Sciatic nerve (tissue), 2 donors: ENCODE measurements at places on chromosomes 1 and 21.
A peak's percentile ranks its signal among the peaks of the same experiment; 100 is the strongest.

DNA sequence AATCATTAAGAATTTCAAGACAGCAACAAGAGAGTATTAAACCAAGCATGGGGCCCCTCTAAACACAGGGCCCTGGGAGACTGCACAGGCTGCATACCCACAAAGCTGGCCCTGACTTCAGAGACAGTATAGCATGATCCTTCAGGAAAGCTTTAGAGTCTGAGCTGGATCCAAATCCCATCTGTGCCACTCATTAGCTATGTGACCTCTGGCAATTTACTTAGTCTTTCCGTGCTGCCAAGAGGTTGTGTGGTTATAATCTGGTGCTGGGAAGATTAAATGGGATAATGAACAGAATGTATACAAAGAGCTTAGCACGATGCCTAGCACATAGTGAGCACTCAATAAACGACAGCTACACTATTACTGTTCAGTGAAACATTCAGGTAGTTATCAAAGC, 4.0 kb downstream of the PHC2 start:
- no peak for DNase-seq

- DNase-seq = no peak
These were observed 13.6 kb upstream of the MAB21L3 start for GRCh38 chr1:116097626-116098025.

GRCh38 chr1:186595969-186596368, 84.3 kb downstream of the PTGS2 start:
- DNase-seq = no peak

DNA sequence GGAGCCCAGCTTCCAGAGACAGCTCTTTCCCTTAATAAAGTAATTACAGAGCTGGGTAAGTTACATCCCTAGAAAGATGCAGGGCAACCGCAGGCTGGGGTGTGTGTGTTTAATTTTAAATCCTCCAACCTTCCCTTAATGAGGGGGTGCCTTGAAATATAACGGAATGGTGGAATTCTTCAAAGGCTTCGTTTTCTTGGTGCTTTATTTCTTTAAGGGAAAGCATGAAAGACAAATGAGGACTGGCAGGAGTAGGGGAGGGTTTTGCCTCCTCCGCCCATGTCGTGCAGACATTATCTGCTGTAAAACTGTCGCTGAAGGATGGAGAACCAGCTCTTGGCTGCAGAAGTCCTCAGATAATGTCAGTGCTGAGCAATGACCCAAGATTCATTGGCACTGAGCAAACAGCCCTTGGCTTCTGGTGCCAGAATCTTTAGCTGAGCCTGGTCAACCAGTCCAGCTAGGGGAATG, 15.5 kb downstream of the SLC6A17 start:
- DNase-seq = no peak

GRCh38 chr1:36626435-36626834, 143.7 kb upstream of the CSF3R start:
- no peak for DNase-seq

GRCh38 chr1:214244841-214245240, 36.1 kb upstream of the SMYD2 start:
- DNase-seq = no peak

GRCh38 chr1:44236490-44237272, 23.4 kb downstream of the DMAP1 start:
- DNase-seq = no peak

DNA sequence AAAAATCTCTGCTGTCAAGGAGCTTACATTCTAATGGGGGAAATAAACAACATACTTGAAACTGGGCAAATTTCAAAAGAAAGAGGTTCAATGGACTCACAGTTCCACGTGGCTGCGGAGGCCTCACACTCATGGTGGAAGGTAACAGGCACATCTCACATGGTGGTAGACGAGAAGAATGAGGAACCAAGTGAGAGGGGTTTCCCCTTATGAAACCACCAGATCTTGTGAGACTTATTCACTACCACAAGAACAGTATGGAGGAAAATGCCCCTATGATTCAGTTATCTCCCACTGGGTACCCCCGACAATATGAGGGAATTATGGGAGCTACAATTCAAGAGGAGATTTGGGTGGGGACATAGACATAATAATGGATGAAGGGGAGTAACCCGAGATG, 226.4 kb downstream of the ZP4 start:
- no peak for DNase-seq

GRCh38 chr1:13900583-13900982, 200.6 kb downstream of the PRDM2 start:
- DNase-seq = no peak

GRCh38 chr1:87151500-87152421, 176.9 kb upstream of the LMO4 start:
- peak; percentile 89 for DNase-seq

- DNase-seq = no peak
These were observed 1.1 kb upstream of the ABCD3 start for GRCh38 chr1:94416901-94417727.

DNA sequence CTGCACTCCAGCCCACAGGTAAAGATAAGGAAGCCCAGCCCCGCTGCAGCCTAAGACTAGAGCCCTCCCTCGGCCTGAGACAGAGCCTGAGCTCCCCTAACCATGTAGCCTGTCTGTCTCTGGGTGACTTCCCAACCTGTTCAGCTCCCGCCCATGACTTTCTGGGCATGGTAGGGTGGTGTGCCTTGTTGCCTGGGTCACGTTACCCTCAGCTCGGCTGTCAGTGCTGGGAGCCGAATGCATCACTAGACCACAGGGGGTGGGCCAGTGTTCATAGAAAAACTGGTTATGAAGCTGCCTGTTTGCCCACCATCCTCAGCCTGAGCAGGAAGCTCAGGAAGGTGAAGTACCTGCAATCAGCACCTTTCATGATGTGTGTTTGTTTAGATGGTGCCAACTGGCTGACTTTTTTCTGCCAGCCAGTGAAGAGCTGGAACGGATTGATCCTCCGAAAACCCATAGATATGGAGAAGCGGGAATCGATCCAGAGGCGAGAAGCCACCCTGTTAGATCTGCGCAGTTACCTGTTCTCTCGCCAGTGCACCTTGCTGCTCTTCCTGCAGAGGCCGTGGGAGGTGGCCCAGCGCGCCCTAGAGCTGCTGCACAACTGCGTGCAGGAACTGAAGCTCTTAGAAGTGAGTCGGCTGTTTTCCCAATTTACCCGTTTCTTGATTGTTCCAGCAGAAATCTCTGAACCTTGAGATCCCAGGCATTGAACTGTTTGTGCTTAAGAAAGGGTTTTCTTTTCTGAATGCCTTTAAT, 43.9 kb upstream of the PWP2 start:
- DNase-seq = no peak

GRCh38 chr1:2495546-2495945, 19.5 kb downstream of the PLCH2 start:
- DNase-seq = no peak

DNA sequence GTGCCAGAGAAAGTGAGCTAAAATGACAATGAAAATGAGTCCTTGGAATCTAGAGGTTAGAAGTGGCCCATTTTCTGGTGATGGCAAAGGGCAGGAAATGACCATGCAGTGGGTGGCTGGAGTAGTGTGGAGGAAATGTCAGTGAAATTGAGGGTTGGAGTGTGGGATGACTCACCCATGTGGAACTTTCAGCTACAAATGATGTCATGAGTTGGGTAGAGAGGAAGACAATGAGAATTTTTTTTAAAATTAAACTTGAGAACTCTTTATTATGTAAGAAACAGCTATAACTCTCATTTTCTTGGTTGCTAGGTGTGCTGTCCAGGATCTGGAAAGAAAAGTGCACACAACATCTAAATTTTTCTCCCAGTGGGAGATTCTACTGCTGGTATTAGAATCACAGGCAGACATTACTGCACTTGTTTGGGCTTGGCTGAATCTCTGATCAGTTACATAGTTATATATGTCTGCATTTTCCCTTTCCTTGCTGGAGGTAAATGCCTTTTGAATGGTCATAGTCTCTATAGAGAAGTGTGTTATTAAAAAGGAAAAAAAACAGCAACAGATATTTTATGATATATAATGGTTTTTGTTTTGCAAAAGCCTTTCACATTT, 56.8 kb upstream of the GNG12 start:
- no peak for DNase-seq

DNA sequence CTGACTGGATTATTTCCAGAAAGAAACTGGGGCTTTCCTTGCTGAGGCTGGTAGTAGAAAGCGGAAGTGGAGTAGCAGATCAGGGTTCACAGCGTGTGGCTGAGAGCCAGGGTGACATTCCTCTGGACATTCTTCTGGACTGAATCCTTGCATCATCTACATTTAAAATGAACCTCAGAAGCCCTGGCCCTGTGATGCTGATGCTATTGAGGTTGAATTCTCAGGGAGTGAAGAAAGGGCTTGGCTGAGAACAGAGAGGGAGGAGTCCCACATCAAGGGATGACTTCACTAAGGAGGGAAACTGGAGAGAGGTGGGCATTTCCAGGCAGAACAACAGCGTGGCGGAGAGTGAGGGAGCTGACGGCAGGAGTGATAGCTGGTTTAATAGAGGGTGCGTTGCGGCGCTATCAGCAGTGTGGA, 102.3 kb upstream of the LMO4 start:
- peak; percentile 85 for DNase-seq

- DNase-seq = peak; percentile 81
These were observed 93.5 kb upstream of the ACTL8 start for GRCh38 chr1:17661546-17662157.

DNA sequence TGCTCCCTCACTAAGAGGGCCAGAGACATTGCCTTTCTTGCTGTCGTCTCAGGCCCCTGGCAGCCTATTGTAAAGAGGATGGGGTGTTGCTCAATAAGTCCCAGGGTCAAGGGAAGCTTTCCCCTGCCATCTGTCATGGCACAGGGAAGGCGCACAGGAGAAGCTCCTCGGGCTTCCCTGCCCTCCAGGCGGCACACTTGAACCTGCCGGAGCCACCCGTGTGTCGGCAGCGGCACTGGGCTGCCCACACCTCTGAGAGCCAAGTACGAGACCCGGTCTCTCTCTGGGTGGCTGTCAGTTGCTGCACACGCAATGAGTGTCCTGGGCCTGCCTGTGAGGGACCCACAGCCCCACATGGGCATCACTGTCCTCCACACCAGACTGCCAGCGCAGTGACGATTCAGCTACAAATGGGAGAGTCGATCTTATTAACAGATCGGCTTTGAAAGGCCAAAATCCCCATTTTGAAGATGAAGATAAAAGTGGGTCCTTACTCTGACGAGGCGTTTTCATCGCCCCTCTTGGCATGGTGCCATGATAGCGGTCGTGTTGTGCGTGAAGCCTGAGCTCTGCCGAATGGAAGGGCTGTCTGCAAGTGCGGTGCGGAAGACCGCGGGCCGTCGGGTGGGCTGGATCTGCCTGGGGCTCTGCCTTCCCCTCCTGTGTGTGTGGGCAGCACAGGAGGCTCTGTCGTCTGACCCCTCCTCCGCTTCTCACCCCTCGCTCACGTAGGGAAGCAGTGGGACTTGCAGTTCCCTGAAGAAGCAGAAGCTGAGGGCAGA, 29.2 kb upstream of the PDXK start:
- DNase-seq = no peak

DNA sequence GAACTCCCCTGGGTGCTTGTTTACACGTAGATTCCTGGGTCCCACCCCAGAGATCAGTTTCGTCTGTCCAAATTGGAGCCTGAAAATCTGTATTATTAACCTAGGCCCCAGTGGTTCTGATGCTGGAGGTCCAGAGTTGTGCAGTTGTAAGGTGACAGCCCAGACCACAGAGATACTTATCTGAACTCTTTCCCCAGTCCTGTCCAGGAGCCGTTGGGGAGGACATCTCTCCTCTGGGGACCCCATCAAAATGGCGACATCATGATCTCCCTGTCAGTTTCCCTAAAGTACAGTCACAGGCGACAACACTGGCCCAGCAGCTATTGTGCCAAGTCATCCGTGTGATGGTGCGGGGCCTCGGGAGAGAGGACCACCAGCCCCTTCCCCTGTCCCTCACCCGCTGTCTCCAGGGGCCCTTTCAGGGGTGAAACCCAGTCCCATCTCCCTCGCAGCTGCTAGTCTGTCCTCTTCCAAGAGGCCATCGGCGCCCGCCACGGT, 749 bp upstream of the EFHD2 start:
- no peak for DNase-seq

DNA sequence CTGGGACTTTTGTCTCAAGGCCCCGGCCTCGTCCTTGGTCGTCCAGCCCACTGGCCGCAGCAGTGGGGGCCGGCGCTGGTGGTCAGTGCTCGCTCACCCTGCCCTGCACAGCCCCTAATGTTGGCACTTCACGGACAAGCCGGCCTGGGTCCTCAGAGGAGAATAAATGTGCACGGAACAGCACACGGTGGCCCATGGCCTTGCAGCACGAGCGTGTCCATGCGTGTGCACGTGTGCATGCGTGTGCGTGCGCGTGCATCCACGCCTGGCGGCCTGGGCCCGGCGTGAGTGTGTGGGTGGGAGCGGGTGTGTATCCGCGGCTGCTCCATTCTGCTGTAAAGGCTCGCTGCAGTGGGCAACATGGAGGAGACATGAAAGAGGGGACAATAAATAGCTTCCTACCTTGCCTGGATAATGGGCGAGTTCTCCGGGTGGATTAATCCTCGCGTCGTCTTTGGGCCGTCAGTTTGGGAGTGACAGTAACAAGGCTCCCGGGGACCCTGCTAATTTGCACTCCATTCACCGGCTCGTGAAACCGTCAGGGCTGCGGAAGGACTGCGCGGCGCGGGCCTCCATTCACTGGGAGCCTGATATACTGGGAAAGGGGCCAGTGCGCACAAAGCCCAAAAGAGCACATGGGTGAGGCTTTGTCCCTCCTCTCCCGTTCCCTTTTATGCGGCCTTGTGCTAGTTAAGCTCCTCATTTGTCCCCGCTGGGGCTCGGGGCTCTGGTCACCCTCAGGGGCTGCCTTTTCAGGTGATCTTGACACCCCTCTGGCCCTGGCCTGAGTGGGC, 142.8 kb downstream of the PRDM16 start:
- DNase-seq = no peak

- DNase-seq = no peak
These were observed 190.6 kb upstream of the ZNHIT6 start for GRCh38 chr1:85898861-85899260.

DNA sequence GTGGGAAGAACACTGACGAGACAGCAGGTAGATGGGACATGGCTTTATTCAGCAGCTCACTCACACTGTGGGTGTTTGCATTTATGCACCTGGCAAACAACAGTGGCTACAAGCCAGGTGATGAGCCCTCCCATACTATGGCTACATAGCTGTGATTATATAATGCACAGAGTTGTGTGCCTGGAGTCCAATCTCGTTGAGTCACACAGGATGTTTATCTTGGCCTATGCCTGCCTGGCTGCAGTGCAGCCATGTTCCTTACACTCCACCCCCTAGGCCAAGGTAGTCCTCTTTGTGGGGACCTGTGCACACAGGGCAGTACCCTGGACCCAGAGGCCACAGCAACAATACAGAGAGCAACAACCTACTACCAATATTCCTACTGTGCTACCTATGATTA, 1643.8 kb downstream of the MRPL39 start:
- no peak for DNase-seq

DNA sequence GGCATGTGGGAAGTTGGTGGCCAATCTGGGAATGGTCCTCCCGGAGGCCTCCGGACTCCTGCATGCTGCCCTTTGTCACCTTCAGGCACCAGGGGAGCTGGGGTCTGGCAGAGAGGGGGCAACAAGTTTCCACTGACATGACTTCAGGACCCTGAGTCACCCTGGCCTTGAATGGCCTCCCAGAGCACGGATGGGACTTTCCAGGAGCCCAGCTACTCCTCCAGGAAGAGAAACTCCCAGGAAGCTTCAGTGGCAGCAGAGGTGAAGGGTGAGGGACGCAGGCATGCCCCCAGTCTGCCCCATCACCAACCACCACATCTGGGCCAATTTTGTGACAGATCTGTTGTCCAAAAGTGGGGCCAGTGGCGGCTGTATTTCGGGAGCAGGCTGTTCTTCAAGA, 55.9 kb upstream of the WASF2 start:
- no peak for DNase-seq
